A549 treated with CORT108297 at 1 μM for 4 hours (cell line): ENCODE measurements at places on chromosomes 11 and 22. TPM values are rescaled to one million over a fixed set of nuclear protein-coding genes. Genes with fewer than 3 reads are reported as not detected.

OR10A2 gene
- total RNA-seq: not detected in 5 replicates

C11orf87 gene
- 0.01 to 0.02 TPM (median 0.02 TPM) in 4 of 5 replicates, not detected in the other for total RNA-seq

MIOX gene
- total RNA-seq: 0.12 TPM in 1 of 5 replicates, not detected in the others

F2 gene
- 2.0 to 3.2 TPM (median 2.4 TPM) in 5 replicates for total RNA-seq

GGTLC2 gene
- not detected in 5 replicates for total RNA-seq

ARAP1 gene
- 24.7 to 33.5 TPM (median 31.4 TPM) in 5 replicates for total RNA-seq

UPK2 gene
- 0.35 to 1.1 TPM (median 0.91 TPM) in 5 replicates for total RNA-seq

P2RY6 gene
- 7.3 to 14.5 TPM (median 13.2 TPM) in 5 replicates for total RNA-seq

ARL2 gene
- 167 to 196 TPM (median 191 TPM) in 5 replicates for total RNA-seq

TTC36 gene
- total RNA-seq: not detected in 5 replicates

CNTF gene
- 1.0 to 1.5 TPM (median 1.2 TPM) in 5 replicates for total RNA-seq

CHADL gene
- not detected in 5 replicates for total RNA-seq

E2F8 gene
- 5.5 to 6.8 TPM (median 6.2 TPM) in 5 replicates for total RNA-seq

OR51B5 gene
- not detected in 5 replicates for total RNA-seq

PARVG gene
- total RNA-seq: 0.01 TPM in 1 of 5 replicates, not detected in the others

ACR gene
- total RNA-seq: 0.07 to 0.25 TPM (median 0.17 TPM) in 4 of 5 replicates, not detected in the other

HSPB2 gene
- not detected in 5 replicates for total RNA-seq

AASDHPPT gene
- total RNA-seq: 30.5 to 36.2 TPM (median 32.7 TPM) in 5 replicates

KRTAP5-8 gene
- total RNA-seq: 0.12 TPM in 1 of 5 replicates, not detected in the others

OR52E8 gene
- not detected in 5 replicates for total RNA-seq

KLHL35 gene
- 0.63 to 1.8 TPM (median 1.1 TPM) in 5 replicates for total RNA-seq

KIAA0930 gene
- 70.7 to 94.9 TPM (median 93.3 TPM) in 5 replicates for total RNA-seq

ACTN3 gene
- total RNA-seq: 0.02 to 0.06 TPM in 2 of 5 replicates, not detected in the others

SLC16A8 gene
- not detected in 5 replicates for total RNA-seq

HDAC10 gene
- 7.2 to 15.7 TPM (median 12.1 TPM) in 5 replicates for total RNA-seq

RAB3IL1 gene
- total RNA-seq: 11.9 to 14.9 TPM (median 14.1 TPM) in 5 replicates

EXT2 gene
- 53.9 to 61.6 TPM (median 57.4 TPM) in 5 replicates for total RNA-seq

SPI1 gene
- 0.10 to 0.16 TPM in 2 of 5 replicates, not detected in the others for total RNA-seq

TIGD3 gene
- total RNA-seq: 0.60 to 1.1 TPM (median 1.0 TPM) in 5 replicates

C1QTNF6 gene
- 9.5 to 14.8 TPM (median 13.2 TPM) in 5 replicates for total RNA-seq

MYEOV gene
- total RNA-seq: 98.5 to 119 TPM (median 112 TPM) in 5 replicates

IGLL1 gene
- total RNA-seq: not detected in 5 replicates

SULT4A1 gene
- not detected in 5 replicates for total RNA-seq

RIMBP3B gene
- total RNA-seq: 0.29 to 0.62 TPM (median 0.51 TPM) in 5 replicates

CHRNA10 gene
- 0.78 to 2.1 TPM (median 0.93 TPM) in 5 replicates for total RNA-seq

SGSM1 gene
- 0.18 to 0.64 TPM (median 0.29 TPM) in 5 replicates for total RNA-seq

SLC22A6 gene
- not detected in 5 replicates for total RNA-seq

CABP7 gene
- 0.09 to 0.21 TPM (median 0.16 TPM) in 5 replicates for total RNA-seq

KCNQ1OT1 gene
- total RNA-seq: 0.03 to 0.06 TPM (median 0.05 TPM) in 5 replicates

LARGE2 gene
- total RNA-seq: 1.2 to 3.6 TPM (median 2.4 TPM) in 5 replicates

CRACR2B gene
- 2.9 to 5.2 TPM (median 4.8 TPM) in 5 replicates for total RNA-seq

OOSP4B gene
- not detected in 5 replicates for total RNA-seq

LMNTD2 gene
- total RNA-seq: 1.9 to 3.3 TPM (median 2.7 TPM) in 5 replicates

SMTNL1 gene
- total RNA-seq: not detected in 5 replicates

TBX10 gene
- not detected in 5 replicates for total RNA-seq

MYBPC3 gene
- 0.07 to 0.09 TPM (median 0.07 TPM) in 5 replicates for total RNA-seq

MUC5AC gene
- 1.9 to 4.1 TPM (median 3.2 TPM) in 5 replicates for total RNA-seq

MS4A3 gene
- not detected in 5 replicates for total RNA-seq

GLYATL2 gene
- 0.08 TPM in 1 of 5 replicates, not detected in the others for total RNA-seq

MMP10 gene
- total RNA-seq: 0.59 to 1.3 TPM (median 0.88 TPM) in 5 replicates

LMO2 gene
- total RNA-seq: 0.22 to 0.69 TPM (median 0.57 TPM) in 5 replicates

KDM4E gene
- not detected in 5 replicates for total RNA-seq

MMP1 gene
- 0.47 to 1.2 TPM (median 0.86 TPM) in 5 replicates for total RNA-seq

GVQW3 gene
- 0.71 to 1.2 TPM (median 1.0 TPM) in 5 replicates for total RNA-seq

ESAM gene
- total RNA-seq: 9.1 to 13.4 TPM (median 12.1 TPM) in 5 replicates

PGA5 gene
- total RNA-seq: not detected in 5 replicates

CHST1 gene
- 1.4 to 1.7 TPM (median 1.7 TPM) in 5 replicates for total RNA-seq

OR6A2 gene
- not detected in 5 replicates for total RNA-seq

MS4A12 gene
- total RNA-seq: not detected in 5 replicates
